ENCODE measurements at places on chromosomes 3 and 15.

GRCh38 chr15:92605225-92605944, 50.2 kb downstream of the FAM174B start:
- no peak for DNase-seq

- DNase-seq = no peak
These were observed 10.0 kb upstream of the P3H2 start for GRCh38 chr3:190130696-190131095.

DNA sequence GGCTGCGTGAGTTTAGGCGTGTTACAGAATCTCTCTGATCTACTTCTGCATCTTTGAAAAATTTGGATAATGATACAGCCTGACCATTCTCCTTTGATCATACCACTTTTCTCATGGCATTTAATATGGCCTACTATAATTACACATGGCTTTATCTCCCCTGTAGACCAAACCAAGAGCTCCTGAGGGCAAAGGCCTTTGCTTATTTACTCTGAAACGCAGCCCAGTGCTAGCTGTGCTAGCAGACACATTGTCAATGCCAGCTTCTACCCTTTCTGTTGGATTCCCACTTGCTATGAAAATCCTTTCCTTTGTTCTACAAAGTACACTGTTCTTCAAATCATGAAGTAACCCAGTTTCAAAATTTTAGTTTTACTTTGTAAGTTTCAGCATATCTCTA, 16.5 kb upstream of the VGLL4 start:
- no peak for DNase-seq

- no peak for DNase-seq
These were observed 118.6 kb downstream of the PGPEP1L start for GRCh38 chr15:98888820-98889479.

- DNase-seq = no peak
These were observed 39.3 kb downstream of the ATP1B3 start for GRCh38 chr3:141915766-141916165.

- no peak for DNase-seq
These were observed 39.3 kb downstream of the DNAJC13 start for GRCh38 chr3:132456571-132456970.

GRCh38 chr3:128969993-128970739, 23.7 kb downstream of the CFAP92 start:
- peak; percentile 17 for DNase-seq

DNA sequence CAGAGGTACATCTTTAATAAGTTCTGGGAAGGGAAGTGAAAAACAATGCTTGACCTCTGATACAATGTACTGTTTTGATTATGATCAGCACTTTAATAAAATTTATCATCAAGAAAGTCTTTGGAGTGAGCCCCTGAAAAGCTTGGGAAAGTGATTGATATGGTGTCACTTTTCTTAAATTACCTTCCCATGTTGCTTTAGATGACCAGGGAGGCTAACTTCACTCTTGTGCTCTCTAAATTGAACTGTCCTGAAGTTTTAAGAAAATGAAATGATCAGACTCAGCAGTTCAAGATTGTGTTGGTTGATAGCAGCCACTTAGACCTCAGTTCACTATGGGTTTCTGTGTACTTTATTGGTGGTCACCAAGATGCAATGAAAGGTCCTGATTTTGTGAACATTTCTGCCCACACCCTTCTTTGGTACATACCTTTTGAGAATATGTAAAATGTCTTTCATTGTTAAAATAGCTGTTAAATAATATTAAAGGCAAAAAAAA, 15.7 kb downstream of the TGFBR2 start:
- DNase-seq = no peak

GRCh38 chr3:53166206-53166605, 5.2 kb downstream of the PRKCD start:
- no peak for DNase-seq

GRCh38 chr3:69085833-69086722, 1.3 kb downstream of the ARL6IP5 start:
- peak; percentile 60 for DNase-seq

DNA sequence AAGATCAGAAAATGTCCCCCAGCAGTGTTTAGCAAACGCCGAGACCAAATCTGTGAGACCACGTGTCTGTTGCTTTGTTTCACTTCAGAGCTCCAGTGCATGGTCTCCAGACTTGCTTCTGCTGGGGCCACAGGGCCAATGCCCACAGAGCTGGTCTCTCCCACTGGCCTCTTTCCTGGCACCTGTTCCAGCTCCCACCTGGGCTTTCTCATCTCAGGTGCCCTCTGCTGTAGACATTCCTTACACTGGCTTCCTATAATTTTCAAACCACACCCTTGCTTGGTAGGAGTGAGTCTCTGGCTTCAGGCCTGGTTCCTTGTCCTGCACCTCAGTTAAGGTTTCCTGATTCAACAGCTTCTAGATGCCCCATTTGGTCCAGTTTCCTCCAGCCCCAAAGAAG, 243.1 kb downstream of the ADAMTS17 start:
- DNase-seq = no peak

GRCh38 chr15:50067254-50067653, 51.8 kb downstream of the ATP8B4 start:
- DNase-seq = no peak

DNA sequence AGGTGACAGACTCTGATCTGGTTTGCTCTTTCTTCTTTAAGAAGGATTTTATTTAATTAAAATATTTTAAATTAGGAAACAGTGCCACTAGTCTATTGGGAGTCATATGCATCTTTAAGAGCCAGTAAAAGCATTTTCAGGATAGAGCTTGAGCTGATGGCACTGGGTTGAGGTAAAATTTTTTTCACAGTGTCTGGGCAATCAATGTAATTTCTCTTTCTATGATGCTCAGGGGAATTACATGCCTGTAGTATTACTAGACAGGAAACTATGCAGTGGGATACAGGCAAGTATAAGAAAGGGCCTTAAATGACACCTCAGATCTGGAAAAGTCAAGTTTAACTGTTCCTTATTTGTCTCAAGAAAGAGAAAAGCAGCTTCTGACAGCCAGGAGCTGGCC, 76.4 kb downstream of the GAP43 start:
- no peak for DNase-seq

GRCh38 chr3:141499284-141499683, 12.5 kb downstream of the RASA2 start:
- DNase-seq = no peak

DNA sequence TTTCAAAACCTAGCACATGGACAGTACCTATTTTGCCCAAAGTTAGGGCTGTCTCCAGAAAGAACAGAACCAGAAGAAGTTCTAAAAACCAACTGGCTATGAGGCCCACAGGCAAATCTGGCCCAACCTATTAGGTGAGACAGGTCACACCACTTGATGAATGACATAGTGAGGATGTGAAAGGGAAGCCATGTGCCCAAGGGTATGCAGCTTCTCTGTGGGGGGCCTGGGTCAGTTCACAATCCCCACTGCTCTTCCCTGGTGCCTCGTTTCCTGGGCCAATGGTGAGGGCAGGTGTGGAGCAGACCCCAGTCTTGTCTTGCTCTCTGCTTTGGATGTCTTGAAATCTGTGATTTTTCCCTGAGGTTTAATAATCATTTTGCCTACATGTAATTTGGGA, 8.9 kb downstream of the INSYN1 start:
- DNase-seq = no peak

GRCh38 chr3:37861620-37862041, at the start of gene CTDSPL:
Gene CTDSPL (plus strand): TSS chr3:37861880. CDS start chr3:37862200, 320 bp downstream.
- DNase-seq = no peak
